ENCODE measurements at places on chromosomes 13 and 19.
A peak's percentile ranks its signal among the peaks of the same experiment; 100 is the strongest.

DNA sequence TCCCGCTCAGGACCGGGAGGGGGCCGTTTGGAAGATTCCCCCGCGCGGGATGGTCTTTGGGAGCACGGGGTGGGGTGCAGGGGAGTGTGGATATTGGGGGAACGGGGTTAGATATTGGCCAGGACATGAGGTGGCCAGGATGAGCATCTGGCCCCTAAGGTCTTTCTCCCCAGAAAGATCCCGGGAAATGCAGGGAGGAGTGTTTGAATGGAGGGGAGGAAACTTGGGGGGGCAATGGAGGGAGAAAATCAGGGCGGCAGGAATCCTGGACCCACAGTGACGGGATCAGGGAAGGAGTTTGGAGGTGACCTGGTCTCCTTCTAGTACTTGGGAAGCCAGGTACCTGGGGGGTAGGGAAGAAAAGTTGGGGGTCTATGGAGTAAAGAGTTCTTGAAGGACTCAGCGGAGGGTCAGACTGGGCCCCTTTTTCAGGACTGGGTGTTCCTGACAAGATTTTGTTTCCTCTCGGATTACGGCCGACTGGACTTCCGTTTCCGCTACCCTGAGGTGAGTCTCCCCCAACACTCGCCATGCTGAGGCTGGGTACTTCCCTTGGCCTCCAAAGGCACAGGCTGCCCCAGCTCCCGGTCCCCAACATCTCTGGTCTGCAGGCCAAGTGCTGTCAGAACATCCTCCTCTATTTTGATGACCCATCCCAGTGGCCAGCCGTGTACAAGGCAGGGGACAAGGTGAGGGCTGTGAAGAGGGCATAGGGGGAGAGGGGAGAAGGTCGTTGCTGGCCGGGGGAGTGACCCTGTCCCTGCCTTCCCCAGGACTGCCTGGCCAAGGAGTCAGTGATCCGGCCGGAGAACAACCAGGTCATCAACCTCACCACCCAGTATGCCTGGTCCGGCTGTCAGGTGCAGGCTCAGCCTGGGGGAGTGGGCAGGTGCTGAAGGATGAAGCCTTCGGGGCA lies 989 bp downstream of the TMEM145 start:
- DNase-seq = peak; percentile 54

- no peak for DNase-seq
These were observed 36.3 kb upstream of the ZNF835 start for GRCh38 chr19:56707821-56708220.

DNA sequence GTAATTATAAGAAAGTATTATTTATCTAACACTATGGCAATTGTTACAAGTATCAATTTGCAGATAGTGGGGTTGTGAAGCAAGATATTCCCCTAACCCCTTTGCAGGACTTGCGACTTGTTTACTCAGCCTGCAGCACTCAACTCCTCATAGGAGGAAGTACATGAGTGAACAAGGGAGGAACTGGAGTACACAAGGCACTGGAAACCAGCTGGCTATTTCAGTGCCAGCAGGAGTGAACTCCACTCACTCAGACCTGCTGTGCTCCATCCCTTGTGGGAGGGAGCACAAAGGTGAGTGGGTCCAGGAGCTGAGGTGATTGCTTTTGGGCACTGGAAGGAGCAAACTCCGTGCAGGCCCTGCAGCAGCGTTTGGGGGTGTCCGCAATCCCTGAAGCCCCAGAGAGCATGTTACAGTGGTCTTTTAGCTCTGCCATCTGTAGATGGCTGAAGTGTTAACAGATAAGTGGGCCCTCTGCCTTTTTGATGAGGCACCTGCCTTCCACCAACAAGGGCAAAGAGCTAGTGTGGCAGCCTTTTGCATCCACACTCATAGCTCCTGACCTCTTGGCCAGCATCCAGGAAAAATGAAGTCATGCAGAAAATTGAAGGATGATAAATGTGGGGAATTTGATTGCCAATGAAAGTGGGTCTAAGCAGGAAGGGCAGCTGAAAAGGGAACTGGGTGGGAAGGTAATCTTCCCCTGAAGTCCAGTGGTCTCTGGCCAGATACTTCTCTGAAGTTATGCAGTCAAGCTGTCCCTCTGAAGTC lies 802.2 kb upstream of the MIR17HG start:
- DNase-seq = no peak

DNA sequence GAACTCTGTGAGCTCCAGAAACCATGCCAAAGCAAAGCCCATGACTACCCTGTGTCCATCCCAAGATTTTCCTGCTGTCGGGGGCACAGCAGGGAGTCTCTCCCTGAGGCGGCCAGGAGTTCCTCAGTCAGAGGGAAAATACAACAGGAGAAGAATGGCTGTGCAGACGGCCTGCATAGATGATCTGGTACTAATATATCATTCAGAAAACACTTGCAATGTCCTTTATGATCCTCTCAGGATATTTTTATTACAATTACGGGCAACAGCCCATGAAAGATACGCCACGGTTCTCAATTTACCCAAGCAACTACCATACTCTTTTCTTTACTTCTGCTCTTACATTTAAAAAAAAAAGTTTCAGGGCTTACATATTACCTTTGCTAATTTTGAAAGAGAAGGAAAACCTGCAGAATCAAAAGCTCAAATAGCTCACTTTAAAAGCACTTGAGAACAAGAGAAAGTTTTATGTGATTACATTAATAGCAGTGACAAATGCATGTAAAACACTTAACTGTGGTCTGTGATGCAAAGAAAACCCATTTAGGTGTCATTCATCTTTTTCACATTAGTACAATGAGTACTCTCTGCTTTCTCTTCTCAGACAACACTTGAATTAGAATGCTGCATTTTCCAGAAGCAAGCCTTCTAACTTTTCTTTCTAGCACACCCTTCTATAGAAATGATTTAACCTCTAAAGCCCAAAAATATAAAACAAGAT lies 460.8 kb downstream of the KLF5 start:
- DNase-seq = no peak

Data from H7 (cell line).